BE2C (cell line): ENCODE measurements at places on chromosomes 12 and 14.

GRCh38 chr12:16299403-16299802 is 21.9 kb upstream of the SLC15A5 start:
- DNase-seq = no peak

GRCh38 chr12:4106621-4107020 is 166.9 kb upstream of the CCND2 start:
- no peak for DNase-seq

DNA sequence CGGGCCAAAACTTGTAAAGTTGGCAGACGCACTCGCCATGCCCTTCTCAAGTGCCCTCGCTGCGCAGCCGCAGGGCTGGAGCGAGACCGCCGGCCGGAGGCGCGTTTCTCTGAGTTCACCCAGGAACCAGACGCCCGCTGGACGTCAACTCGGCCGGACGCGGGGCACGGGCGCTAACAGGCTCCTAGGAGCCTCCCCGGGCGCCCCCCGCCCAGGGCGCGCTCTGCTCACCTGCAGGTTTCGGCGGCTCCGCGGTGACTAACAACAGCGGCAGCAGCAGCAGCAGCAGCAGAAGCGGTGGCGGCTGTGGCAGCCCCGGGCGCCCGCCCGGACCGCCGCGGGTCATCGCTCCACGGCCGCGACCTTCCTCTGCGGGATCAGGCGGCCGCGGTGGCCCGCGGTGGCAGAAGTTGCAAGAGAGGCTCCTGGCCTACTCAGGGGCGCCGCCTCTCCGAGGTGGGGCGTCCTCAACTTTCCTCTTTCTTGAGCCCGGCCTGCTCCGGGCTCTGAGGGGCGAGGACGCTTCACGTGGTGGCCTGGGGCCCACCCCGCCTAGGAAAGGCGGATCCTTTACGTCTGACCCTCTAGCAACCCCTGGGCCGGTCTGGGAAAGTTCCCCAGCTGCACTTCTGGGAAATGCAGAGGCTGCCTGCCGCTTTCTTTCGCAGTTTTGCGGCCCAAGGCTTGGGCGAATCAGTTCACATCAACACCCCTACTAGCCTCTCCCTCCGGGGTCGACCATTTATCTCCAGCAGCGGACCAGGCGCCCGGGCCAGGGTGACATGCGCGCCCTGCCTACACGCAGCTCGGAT is at the start of gene PLBD1:
PLBD1 (minus strand) TSS at position 533 of the 812 bp plus-strand sequence; CDS start at position 346, 187 bp downstream.
- peak; percentile 28 for DNase-seq

DNA sequence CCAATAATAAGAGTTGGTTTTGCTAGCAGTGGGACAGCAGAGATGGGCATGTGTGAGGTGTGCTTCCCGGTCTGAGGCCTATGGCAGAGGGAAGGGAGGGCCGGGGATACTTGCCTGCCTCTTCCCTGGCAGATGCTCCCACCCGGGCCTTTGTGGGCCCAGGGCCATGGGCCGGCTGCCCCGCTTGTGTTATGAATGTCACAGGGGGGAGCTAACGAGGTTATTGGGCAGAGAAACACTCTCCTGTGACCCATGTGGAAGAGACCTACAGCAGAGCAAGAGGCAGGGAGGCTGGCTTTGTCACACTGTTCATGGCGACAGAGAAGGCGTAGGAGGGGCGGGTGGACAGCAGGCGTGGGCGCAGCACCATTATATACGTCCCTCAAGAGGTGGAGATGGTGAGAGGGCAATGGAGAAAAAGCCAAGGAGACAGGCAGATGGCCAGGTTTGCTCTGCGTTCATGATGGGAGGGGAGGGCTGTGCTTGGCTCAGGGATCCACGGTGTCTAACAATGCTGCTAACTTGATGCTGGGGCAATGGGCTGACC is 13.3 kb downstream of the CCND2 start:
- no peak for DNase-seq

DNA sequence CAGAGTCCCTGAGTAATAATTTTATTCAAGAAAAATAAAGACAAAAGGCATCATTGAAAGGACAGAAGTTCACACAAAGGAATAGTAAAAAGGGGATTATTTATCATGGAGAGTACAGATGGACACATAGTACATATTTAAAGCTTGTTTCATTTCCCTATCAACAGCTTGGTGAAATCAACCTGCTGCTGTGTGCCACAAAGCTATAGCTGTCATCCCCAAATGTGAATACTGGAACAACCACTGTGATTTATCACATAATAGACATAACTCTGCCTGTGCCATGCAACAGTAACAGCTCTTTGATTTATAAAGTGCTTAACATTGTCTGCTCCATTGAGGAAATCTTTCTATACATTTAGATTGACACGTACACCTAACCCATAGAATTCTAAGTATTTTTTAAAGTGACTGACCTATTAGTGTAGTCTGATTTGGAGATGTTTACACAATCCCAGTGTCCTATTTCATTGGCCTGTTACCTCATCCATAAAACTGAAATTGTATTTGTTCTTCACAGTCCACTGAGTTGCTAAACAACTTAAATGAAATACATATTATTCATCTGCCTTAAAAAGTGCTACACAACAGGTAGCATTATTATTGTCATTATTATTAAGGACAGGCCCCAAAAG is 3.3 kb downstream of the NEMF start:
- no peak for DNase-seq

DNA sequence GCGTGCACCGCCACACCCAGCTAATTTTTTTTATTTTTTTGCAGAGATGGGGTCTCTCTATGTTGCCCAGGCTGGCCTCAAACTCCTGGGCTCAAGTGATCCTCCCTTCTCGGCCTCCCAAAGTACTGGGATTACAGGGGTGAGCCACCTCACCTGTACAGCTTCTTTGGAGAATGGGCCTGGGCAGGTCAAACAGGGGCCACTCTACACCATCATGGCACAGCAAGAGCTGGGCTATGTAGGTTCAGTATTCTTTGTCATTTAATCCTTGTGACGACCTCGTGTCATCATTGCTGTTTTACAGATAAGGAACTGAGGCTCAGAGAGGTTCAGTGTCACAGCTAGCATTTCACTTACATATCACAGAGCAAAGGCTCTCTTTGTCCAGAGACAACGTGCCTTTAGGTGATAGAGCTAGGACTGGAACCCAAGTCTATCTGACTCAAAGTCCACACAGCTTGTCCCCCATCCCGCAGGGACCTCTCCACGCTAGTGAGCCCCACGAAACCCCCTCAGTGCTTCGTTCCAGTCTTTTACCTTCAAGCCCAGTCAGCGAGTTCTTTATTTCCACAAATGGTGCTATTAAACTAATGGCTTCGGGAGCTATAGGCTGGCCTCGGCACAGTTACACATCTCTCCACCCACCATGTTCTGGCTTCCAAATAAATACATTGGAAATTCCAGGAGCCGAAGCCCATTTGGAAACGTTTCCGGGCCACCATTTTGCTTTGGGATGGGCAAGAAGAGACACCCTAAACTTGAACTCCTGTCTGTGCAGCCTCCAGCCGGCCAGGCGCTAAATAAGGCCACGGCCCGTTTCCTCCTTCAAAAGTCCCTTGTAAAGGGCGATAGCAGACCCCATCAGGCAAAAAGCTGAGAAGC is 660 bp upstream of the MAP1LC3B2 start:
- no peak for DNase-seq

DNA sequence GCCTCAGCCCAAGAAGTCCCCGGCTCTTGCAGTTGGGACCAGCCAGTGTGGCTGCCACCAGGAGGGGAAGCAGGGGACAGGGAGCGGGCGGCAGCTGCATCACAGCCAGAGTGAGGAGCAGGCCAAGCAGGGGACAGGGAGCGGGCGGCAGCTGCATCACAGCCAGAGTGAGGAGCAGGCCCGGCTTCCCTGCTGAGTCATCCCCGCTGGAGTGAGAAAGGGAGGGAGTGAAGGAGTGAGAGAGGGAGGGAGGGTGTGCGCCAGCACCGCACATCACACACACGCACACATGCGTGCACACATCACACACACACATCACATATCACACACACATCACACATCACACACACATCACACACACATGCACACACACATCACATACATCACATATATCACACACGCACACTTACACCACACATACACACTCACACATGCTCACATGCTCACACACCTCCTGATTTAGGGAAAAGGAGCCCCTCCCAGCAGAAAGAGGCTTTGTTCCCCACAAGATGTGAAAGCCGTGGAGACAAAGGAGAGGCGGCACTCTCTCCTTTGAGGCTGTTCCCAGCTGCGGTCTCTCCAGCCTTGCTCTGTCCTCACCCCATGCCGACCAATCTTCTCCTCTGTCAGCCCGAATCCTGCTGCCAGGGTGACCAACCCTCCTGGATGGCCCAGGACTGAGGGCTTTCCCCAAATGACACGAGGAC is 16.7 kb upstream of the ZDHHC22 start:
- DNase-seq = peak; percentile 93

DNA sequence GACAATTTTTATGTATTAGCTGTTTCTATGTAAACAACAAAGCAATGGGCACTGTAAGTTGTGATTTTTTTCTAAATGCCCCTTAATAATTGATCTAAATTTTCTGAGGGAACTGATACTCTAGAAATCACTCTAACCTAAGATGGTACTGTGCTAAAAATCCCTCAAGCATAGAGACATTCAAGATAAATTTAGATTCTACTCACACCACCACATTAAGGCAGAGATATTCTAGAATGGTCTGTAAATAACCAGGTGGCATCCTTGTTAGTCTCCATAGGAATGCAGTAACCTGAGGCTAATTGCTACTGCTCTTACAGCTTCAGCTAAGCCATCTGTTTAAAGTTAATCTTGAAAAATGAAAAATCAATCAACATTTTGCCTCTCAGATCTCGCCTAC is 87.3 kb downstream of the SLC41A2 start:
- DNase-seq = no peak

DNA sequence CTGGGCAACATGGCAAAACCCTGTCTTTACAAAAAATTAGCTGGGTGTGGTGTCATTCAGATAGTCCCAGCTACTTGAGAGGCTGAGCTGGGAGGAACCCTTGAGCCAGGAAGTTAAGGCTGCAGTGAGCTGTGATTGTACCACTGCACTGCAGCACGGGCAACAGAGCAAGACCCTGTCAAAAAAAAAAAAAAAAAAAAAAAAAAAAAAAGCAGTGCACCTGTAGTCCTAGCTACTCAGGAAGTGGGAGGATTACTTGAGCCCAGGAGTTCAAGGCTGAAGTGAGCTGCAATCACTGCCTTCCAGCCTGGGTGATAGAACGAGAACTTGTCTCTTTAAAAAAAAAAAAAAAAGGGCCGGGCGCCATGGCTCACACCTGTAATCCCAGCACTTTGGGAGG is 5.6 kb downstream of the REM2 start:
- no peak for DNase-seq

- no peak for DNase-seq
Observed at GRCh38 chr14:104660597-104660996, 28.8 kb upstream of the INF2 start.

DNA sequence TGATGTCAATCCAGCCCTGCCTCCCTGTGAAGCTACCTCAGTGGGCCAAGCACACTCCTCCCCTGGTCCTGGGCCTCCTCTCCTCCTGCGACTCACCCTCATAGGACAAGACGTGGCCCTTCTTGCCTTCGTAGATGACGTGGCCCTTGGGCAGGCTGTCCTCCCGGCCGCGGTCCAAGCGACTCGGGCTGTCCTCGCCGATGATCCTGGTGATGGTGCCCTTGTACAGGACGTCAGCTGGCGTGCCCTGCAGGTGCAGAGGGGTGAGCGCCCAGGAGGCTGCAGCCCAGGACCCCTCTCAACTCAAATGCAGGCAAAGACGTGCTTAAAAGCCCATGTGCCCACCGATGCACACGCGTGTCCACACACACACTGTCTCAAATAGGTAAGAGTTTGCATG is 55.6 kb downstream of the RFLNA start:
- DNase-seq = no peak

DNA sequence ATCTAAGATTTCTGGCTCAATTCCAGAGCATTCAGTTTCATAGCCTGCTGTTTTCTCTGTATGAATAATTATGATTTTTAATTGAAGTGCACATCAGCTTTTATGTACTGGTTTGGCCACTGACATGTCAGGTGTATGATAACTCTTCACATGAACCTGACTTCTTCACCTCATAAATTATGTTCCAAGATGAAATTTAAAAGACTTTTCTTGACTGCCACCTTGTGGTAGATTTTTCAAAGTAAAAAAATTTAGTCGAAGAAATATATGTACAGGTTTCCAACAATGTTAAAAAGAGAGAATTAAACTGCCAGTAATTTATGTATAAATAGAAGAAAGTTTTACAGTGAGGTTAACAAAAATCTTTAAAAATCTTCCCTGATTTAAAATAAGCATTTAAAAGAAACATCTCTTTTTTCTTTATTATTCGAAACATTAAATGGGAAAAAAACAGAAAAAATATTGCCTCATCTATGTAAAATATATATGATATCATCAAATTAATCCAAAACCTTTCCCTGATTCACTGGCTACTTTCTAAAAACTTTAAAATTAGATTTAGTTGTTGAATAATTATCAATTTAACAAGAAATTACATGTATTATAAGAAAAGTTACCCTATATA is 124.9 kb upstream of the ATXN7L3B start:
- no peak for DNase-seq

DNA sequence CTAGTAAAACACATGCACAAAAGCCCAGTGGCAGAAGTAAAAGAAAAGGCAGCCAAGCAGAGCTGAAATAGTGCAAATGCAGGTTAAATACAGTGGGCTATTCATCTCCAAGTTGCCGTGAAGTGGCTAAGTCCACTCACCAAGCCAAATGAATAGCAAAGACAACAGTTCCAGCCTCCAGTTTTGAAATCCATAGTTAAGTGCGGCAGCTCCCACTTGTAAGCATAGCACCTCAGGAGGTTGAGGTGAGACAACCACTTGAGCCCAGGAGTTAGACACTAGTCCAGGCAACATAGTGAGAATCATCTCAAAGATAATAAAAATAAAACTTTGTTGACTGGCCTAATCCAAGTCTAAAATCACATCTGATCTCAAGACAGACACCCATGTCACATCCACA is 9.8 kb upstream of the PHLDA1 start:
- DNase-seq = no peak

DNA sequence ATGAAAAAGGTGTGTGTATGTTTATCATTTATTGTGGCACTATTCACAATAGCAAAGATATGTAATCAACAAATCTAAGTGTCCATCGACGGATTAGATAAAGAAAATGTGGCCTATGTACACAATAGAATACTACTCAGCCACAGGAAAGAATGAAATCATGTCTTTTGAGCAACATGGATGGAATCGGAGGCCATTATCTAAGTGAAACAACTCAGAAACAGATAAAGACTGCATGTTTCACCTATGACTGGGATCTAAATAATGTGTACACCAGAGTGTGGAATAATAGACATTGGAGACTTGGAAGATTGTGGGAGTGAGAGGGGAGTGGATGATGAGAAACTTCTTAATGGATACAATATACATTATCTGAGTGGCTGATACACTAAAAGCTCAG is 44.0 kb downstream of the CCER1 start:
- no peak for DNase-seq

DNA sequence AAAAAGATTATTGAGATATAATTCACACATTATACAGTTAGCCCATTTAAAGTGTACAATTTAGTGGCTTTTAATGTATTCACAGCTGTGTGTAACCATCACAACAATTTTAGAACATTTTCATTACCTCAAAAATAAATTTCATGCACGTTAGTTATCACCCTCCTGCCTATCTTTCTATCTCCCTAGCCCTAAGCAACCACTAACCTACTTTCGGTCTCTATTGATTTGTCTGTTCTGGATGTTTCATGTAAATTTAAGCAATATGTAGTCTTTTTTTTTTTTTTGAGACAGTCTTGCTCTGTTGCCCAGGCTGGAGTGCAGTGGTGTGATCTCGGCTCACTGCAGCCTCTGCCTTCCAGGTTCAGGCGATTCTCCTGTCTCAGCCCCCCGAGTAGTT is 439.4 kb downstream of the PCNX1 start:
- DNase-seq = no peak
